ENCODE measurements at places on chromosomes 12 and 14.

GRCh38 chr12:41473441-41473840 is 285.3 kb downstream of the PDZRN4 start:
- no peak for DNase-seq

GRCh38 chr12:41576925-41577324 is 388.8 kb downstream of the PDZRN4 start:
- no peak for DNase-seq

DNA sequence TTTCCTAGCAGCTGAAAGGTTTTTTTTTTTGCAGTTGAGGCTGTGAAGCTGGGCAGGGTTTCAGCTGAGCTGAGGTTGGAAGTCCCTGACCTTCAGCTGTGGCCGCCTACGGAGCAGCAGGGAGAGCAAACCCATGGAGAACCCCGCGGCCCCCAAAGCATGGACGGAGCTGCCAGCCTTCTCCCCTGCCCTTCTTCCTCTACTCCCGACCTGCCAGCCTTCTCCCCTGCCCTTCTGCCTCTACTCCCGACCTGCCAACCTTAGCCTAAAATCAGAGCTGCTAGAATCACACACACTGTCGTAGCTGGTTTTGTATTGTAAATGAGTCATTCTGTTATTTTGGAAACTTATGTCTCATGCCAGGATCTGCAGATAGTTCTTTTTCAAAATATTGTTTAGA is 74.6 kb downstream of the PPP2R5C start:
- DNase-seq = peak; percentile 30

GRCh38 chr14:104935955-104936354 is 11.3 kb downstream of the PLD4 start:
- no peak for DNase-seq

DNA sequence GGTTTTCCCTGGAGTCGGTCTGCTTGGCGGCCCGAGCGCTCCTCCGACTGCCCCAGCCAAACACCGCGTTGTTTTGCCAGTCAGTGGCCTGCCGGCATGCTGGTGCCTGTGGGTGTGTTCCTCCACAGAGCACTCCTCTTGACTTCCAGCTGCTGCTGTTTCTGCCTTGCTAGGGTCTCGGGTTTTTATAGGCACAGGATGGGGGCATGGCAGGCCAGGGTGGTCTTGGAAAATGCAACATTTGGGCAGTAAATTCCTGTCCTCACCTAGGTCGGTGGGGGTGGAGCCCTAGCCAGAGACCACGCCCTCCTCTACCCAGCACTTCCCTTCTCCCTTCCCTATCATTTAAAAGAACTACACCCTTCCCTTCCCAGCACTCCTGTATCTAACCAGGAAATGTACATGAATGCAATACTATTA is 34.7 kb upstream of the VASH1 start:
- no peak for DNase-seq

DNA sequence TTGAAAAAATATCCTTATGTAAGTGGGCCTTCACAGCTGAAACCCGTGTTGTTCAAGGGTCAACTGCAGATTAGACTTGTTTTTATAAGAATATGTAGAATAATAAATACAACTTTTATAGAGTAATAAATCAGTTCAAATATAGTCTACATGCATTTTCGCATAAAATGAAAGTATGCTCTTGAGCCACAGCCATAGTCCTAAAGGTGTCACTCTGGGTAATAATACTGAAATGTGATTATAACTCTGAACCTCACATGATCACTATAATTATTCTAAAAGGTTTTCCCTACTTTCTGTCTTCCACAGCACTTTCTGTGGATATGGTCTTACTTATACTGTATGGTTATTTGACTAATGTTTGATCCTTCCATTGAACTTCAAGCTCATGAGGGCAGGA is 185.8 kb downstream of the SLC6A15 start:
- DNase-seq = no peak

DNA sequence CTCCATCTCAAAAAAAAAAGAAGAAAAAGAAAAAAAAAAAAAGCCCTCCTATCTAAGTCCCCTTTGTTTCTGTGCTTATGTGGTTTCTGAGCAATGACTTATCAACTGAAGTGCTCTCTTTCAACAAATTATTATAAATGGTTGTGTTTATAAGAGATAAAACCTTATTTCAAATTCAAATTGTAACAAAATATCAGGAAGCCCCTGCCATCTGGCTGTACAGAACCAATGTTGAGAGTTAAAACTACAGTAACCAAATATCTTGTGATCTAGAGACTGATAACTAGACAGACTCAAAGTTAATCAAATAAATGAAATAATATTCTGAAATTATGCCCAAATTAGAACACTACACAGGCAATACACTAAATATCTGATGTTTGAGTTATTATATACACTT is 143.0 kb upstream of the CPNE8 start:
- no peak for DNase-seq

DNA sequence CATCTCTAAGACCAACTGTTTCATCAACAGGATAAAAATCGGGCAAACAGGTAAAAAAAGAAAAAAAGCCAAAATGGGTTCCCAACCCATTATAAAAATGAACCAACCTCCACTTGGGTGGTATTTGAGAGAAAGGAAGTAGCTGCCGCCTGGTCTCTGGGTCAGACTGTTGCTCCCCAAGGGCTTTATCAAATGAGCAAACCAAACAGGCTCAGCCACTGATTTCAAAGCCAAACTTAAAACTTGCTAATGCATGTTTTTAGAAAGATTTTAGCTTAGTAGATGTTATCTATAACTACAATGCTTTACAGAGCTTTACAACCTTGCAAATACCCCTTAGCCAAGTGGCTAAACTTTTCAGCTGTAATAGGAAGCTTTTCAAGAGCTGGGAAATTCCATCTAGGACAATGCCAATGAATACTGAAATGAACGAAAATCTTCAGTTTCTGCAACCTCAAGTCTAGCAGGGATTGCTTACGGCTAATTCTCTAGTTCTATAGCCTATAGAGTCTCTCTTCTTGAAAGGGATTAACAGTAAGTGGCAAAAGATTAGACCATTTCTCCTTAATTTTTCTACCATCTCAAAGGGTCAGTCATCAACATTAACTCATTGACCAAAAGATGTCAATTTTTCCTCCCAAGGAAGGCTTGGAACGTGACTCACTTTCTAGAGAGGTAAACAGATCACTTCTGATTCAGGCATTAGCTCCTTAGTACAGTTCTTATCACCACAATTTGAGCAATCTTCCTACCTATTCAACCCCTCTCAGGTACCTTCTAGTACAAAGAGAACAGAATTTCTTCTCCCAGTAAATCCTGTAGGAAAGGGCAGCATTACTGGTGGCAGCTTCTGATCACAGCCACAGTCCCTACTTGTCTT is 4.2 kb downstream of the PPM1H start:
- DNase-seq = no peak

All from muscle of back (tissue), 13 donors.